Memory B cell (primary cell): ENCODE measurements at places on chromosomes 7 and 10.

- peak overlapping the region; percentile 62 for H3K27ac ChIP-seq
- H3K36me3 ChIP-seq = peaks cover 41% of the 10 kb centered on the region
- no peak overlapping the region for H3K4me3 ChIP-seq
- peaks cover 48% of the 10 kb centered on the region for H3K4me1 ChIP-seq
- no peaks in the 10 kb centered on the region for H3K27me3 ChIP-seq
Measured at GRCh38 chr7:55472928-55473725, 99.2 kb downstream of the VOPP1 start.

- no peak overlapping the region for H3K4me3 ChIP-seq
- no peak overlapping the region for H3K27ac ChIP-seq
- H3K36me3 ChIP-seq = no peaks in the 10 kb centered on the region
Measured at GRCh38 chr7:115689941-115690340, 340.6 kb downstream of the TFEC start.

GRCh38 chr10:44516891-44517290, 132.0 kb upstream of the CXCL12 start:
- no peak overlapping the region for H3K27ac ChIP-seq
- H3K4me3 ChIP-seq = no peak overlapping the region
- no peak for DNase-seq
- no peaks in the 10 kb centered on the region for H3K36me3 ChIP-seq

DNA sequence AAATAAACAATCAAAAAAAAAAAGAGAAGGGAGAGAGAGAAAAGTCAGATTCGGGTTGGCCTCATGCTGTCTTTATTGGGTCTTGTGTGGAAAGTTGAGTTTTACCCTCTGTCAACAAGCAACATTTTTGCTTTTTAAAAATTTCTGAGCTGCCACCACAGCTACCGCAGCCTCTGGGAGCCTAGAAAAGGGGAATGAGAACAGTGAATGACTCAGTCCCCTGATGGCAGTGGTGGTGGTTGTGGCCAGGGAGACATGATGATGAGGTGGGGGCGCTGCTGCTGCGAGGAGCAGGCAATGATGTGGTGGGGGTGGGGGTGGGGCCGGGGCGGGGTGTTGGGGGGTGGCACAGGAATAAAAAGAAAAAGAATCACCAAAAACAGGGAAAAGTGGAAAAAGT, 20.0 kb upstream of the CREB3L2 start:
- H3K27ac ChIP-seq = no peak overlapping the region
- peaks cover 3% of the 10 kb centered on the region for H3K36me3 ChIP-seq
- no peak for DNase-seq
- no peak overlapping the region for H3K4me3 ChIP-seq
- H3K27me3 ChIP-seq = peaks cover 2% of the 10 kb centered on the region

GRCh38 chr7:110308791-110309190, 782.1 kb upstream of the LRRN3 start:
- H3K36me3 ChIP-seq = no peaks in the 10 kb centered on the region
- no peak for DNase-seq
- H3K4me1 ChIP-seq = no peaks in the 10 kb centered on the region
- no peak overlapping the region for H3K27ac ChIP-seq

- H3K4me3 ChIP-seq = no peak overlapping the region
- peaks cover 23% of the 10 kb centered on the region for H3K27me3 ChIP-seq
- H3K4me1 ChIP-seq = peaks cover 5% of the 10 kb centered on the region
- H3K36me3 ChIP-seq = peaks cover 3% of the 10 kb centered on the region
- no peak overlapping the region for H3K27ac ChIP-seq
Measured at GRCh38 chr7:149827089-149827981, 10.8 kb upstream of the ZNF862 start.

DNA sequence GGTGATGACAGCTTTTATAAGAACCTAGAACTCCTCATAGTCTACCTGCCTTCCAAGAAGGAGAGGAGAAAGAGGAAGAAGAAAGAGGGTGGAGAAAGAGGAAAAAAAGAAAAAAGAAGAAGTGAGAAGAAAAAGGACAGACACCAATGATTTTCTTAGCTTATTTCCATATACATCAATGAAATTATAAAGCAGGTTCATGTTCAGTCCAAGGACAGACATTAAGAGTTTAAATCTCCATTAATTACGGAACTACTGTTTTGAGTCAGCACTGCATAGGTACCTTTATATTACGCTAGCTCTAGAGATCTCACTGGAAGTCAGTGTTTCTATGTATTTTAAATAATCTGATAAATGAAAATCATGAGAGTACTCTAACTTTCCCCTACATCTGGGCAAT, 309.0 kb upstream of the HGF start:
- no peak overlapping the region for H3K4me3 ChIP-seq
- H3K4me1 ChIP-seq = no peaks in the 10 kb centered on the region
- H3K27me3 ChIP-seq = no peaks in the 10 kb centered on the region
- DNase-seq = no peak

DNA sequence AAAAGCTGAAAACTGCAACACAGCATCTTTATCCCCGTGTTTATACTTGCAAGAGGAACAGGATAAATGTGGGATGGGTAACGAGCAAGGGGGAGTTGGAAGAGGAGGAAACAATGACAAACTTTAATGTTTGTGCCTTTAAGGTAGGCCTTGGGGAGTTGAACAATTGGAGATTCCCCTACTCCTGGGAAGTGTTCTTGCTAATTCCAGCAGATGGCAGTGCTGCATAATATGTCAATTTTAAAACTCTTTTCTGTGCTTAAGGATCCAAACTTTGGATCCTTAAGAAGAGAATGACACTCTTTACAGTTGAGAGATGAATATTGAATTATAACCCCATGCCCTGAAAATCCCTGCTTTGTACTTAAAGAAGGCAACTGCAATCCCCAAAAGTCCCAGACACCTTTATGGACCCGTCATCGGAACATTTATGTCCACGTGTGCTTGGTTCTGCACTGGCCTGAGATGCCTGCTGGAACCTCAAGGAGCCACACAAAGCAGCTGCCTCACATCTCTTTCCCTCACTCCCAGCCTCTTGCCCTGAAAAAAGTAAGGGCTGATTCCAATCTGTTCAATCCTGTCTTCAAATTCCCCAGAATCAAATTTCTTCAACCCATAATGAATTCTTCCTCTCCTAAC, 12.0 kb downstream of the IFIT5 start:
- DNase-seq = no peak
- H3K36me3 ChIP-seq = peaks cover under 1% of the 10 kb centered on the region
- H3K27ac ChIP-seq = no peak overlapping the region
- H3K27me3 ChIP-seq = no peaks in the 10 kb centered on the region

- no peaks in the 10 kb centered on the region for H3K36me3 ChIP-seq
- DNase-seq = peak; percentile 49
- peak overlapping the region; percentile 85 for H3K4me3 ChIP-seq
- H3K27me3 ChIP-seq = no peaks in the 10 kb centered on the region
- H3K4me1 ChIP-seq = peaks cover 3% of the 10 kb centered on the region
- no peak overlapping the region for H3K27ac ChIP-seq
Measured at GRCh38 chr7:56033671-56034432, 17.4 kb downstream of the PSPH start.

- no peak for DNase-seq
- peak overlapping the region; percentile 100 for H3K27ac ChIP-seq
- no peaks in the 10 kb centered on the region for H3K36me3 ChIP-seq
Measured at GRCh38 chr10:104119996-104120395, 2.0 kb upstream of the SFR1 start.

GRCh38 chr7:151246851-151247580, 1.5 kb downstream of the SMARCD3 start:
- no peak overlapping the region for H3K27ac ChIP-seq
- DNase-seq = no peak
- peaks cover 24% of the 10 kb centered on the region for H3K27me3 ChIP-seq
- no peaks in the 10 kb centered on the region for H3K36me3 ChIP-seq
- peaks cover 33% of the 10 kb centered on the region for H3K4me1 ChIP-seq

DNA sequence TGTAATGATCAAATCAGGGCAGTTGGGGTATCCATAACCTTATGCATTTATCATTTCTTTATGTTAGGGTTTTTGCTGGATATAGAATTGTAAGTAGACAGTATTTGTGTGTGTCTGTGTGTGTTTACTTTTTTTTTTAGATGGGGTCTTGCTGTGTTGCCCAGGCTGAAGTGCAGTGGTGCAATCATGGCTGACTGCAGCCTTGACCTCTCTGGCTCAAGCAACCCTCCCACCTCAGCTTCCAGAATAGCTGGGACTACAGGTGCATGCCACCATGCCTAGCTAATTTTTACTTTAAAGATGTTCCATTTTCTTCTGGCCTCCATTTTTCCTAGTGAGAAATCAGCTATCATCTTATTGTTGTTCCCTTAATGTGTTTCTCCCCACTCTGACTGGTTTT, 10.1 kb upstream of the RHEB start:
- no peaks in the 10 kb centered on the region for H3K4me1 ChIP-seq
- peaks cover 8% of the 10 kb centered on the region for H3K27me3 ChIP-seq
- H3K27ac ChIP-seq = no peak overlapping the region
- peaks cover 4% of the 10 kb centered on the region for H3K36me3 ChIP-seq
- no peak overlapping the region for H3K4me3 ChIP-seq
- no peak for DNase-seq

DNA sequence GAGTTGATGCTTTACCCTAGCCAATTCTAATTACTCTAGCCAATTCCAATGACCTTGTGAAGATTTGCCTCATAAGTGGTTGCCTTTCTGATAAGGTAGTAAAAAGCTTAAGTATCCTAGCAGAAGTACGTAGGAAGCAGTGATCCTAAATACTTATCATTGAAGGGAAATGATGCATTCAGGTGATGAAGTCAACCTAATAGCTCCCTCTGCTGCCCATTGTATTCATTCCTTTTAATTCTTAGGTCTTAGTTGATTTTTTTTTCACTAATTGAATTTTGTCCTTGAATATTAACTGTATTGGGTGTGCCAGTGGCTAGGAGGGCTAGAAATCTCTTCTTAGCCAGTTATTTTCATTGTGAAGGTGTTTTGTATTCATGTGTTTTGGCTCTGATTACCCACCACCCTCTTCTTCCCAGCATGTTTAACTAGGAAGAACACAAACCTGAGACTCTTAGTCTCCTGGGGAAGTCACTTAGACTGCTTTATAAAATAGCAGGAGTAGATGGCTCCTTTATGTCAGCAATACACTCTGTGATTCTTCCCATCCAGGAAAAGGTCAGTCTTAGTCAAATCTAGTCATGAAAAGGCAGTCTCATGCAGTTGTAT, 46.3 kb downstream of the PLEKHA8 start:
- H3K4me3 ChIP-seq = no peak overlapping the region
- H3K27me3 ChIP-seq = no peaks in the 10 kb centered on the region
- peaks cover 3% of the 10 kb centered on the region for H3K4me1 ChIP-seq
- H3K27ac ChIP-seq = no peak overlapping the region
- DNase-seq = no peak

GRCh38 chr7:50213622-50214017, 90.9 kb upstream of the IKZF1 start:
- H3K27ac ChIP-seq = no peak overlapping the region
- no peak for DNase-seq
- H3K27me3 ChIP-seq = no peaks in the 10 kb centered on the region
- H3K4me1 ChIP-seq = peaks cover 27% of the 10 kb centered on the region

- no peak overlapping the region for H3K4me3 ChIP-seq
- no peaks in the 10 kb centered on the region for H3K4me1 ChIP-seq
- no peak for DNase-seq
- H3K36me3 ChIP-seq = no peaks in the 10 kb centered on the region
- no peaks in the 10 kb centered on the region for H3K27me3 ChIP-seq
Measured at GRCh38 chr10:64733980-64734379, 1212.8 kb downstream of the REEP3 start.

DNA sequence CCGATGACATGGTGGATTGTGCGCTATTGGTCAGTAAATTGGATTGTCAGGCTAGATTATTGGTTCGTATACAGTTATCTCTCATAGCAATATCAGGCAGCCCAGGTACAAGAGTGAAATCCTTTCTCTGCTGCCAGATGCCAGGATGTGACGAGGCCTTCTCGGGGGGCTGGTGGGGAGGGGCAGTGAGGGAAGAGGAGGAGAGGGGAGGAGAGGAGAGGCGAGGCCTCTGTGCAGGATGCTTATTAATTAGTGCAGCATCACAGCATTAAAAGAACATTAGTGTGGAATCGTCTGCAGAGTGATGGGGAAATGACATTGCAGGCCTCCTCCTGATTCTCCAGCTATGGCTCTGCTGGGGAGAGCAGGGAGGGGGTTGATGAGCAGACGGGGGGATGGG, 30.5 kb upstream of the SLF2 start:
- no peak overlapping the region for H3K27ac ChIP-seq
- H3K27me3 ChIP-seq = peaks cover 7% of the 10 kb centered on the region
- no peaks in the 10 kb centered on the region for H3K4me1 ChIP-seq
- H3K4me3 ChIP-seq = no peak overlapping the region
